GM12864 (cell line): ENCODE measurements at places on chromosomes 2 and 18.

GRCh38 chr2:126837966-126838715, 60.5 kb upstream of the TEX51 start:
- no peak for DNase-seq

- DNase-seq, result no peak
Observed at GRCh38 chr2:28748176-28748575, 3.5 kb upstream of the PPP1CB start.

DNA sequence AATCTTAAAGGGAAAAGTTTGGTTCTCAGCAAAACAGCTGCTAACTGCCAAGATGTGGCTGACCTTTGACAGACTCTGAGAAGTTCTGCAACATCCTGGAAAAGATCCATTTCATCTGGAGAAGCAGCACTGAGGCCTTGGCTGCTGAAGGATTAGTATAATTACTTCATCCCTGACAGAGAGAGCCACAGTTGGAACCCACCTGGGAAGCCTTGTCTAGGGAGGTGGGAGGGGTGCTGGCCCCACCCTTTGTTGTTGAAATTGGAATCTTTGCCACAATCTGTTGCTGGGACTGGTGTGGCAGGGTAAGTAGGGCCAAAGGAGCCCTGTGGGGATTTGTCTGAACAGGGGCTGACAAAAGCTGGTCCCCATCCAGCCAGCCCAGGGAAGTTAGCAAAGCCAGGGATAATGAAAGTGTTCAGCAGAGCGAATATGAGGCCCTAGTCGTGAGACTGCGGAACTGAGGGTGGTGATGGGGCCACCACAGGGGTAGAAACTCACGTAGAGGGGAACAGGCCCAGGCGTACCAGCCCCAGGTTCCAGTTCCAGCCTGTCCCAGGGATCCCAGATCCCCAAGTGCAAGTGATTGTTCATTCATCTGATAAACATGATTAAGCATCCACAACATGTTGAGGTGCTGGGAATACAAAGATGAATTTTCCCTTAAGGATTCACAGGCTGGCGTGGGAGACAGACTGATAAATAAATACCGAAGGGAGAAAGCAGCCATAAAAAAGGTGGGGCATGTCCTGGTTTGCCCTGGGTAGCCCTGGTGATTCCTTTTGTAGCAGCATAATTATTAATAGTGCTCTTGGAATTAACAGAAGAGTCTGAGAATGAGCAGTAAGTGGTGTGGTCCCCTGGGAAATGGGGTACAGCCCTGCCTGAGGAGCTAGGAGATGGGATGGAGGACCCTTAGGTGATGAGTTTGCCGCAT, 60.0 kb downstream of the MYO1B start:
- DNase-seq, result no peak

DNA sequence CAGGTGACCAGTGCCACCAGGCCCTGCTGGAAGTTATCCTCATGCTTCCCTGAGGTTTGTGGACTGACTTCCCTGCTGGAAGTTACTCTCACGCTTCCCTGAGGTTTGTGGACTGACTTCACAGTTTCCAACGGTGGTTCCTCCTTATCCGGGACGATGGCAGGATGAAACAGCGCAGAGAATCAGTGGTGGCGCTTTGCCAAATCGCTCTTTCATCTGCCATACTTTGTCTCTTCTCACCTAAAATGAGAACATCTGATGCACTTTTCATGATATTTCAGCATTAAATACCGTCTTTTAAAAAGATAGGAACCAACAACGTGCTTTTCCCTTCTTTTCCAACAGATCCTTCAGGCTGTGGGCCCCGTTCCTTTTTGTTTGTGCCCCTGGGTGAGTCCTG, 183.3 kb downstream of the LDLRAD4 start:
- no peak for DNase-seq

DNA sequence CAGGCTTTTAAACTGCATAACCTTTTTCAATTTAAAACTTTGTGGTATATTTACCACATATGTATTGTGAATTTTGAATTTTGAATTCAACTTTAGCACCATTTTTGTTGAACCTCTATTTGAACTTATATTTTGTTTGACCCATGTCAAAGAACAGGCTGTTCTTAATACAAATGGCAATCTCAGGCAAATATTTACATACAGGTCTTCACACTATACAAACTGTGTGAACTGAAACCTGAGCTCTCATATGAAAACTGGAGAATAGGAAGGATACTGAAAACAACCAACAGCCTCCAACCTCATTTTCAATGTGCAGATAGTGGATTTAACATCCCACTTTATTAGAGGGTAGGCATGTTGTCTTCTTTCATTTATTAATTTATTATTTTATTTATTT, 491.8 kb downstream of the KCNJ3 start:
- DNase-seq, result no peak

DNA sequence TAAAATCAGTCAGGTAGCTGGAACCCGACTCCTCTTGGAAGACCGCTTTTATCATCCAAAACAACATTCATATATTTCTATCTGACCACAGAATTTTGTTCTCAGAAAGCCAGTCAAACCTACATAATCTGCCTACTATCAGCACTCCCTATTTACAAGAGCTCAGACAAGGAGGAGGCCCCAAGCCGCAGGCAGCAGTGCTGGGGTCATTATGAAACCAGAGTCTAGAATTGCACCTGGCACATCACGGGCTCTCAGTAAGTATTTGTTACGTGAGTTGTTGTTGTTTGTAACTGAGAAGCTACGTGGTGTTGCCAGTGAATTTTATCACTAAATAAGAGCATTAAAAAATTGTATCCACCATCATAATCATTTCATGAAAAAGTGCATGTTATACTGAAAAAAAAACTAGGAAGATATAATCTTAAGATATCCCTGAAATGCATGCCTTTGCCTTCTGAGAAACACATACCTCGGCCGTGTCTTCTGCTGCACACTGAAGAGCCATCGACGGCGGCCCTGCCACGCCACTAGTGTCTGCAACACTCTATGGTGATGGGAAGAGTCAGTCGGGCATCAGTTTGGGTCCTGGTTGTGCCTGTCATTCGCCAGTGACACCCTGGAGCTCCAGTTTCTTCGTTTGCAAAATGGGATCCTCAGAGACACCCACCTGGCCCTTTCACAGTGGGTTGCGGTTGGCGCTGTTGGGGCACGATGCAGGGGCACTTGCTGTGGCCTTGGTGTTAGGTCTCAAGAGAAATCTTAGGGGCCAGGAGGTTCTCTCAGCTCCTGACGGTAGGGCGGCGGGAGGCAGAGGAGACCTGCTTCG, 505.9 kb downstream of the EIPR1 start:
- DNase-seq, result no peak

DNA sequence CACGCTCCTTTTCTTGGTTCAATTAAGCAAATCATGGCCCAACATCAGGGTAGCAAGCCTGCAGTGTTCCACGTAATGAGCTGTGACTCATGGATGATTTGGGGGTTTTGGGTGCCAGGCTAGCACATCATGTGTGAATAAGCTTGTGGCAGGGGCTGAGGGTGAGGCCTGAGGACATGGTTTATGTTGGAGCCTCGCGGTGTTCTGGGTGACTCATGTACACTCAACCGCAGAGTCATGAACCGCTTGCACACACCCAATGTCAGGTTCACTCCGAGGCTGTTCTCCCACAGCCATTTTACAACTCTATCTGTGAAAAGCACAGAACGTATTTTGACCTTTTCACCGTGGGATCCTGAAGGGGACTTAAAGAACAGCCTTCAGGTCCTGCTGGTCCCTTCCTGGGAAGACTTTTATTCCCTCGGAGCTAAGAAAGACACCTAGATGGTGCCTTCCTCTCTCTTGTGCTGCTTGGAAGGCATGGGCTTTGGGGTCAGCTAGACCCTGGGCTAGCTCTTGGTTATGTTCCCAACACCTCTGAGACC, 139.9 kb upstream of the ZEB2 start:
- no peak for DNase-seq

DNA sequence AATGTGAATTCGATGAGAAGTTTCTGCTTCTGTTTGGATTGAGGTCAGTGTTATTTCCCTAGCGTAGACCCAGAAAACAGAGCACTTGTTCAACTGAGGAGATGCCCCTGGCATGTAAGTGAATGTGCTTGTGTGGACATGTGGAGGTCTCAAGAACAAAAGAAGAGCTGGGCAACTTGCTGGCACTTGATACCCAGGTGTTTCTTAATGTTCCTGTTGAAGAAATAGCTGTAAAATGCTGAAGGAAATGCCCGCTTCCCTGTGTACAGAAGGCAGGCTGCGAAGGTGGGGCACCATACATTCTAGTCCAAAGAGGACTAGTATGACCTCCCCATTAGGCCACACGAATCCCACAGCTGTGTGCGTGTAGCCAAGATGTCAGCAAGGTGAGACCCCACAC, 9.8 kb upstream of the LBH start:
- DNase-seq, result no peak

DNA sequence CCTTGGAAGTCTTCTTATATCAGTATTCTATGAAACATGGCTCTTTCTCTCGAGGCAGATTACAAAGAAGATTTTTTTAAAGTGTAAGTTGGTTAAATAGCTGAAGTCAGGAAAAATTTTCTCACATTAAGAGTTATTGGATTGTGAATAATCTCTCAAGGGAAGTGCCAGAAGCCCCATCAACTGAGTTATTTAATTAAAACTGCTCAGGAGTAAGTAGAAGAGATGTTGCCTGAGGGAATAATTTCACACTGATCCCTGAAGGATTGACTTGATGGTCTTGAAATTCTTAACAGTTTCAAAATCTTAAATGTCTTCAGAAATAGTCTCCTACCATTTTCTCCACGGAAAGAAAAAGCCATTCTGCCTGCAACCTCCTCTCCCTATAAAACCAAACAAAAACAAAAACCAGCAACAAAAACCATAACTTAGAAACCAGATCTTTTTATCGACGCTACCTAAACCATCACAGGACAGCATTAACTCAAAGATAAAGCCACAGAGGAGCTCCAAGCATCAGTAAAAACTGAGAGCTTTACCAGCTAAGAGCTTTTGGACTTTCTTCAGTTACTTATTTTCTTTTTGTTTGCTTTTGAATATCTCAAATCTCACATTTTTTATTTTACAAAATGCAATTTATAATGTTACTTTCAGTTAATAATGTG, 12.9 kb downstream of the CD226 start:
- DNase-seq, result no peak

DNA sequence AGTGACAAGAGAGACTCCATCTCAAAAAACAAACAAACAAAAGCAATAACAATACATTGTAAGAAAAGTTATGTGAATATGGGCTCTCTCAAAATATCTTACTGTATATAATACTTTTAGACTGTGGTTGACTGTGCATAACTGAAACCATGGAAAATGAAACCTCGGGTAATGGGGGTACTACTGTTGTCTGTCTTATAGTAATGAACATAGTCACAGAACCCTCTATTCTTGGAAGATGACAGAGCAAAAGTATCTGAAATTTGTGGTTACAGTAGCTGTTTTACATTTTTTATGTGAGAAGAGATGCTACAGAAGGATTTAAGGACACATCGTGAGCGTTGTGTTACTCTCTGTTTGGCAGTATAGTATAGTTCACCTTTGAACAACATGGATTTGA, 60.5 kb downstream of the MAP4K4 start:
- no peak for DNase-seq

DNA sequence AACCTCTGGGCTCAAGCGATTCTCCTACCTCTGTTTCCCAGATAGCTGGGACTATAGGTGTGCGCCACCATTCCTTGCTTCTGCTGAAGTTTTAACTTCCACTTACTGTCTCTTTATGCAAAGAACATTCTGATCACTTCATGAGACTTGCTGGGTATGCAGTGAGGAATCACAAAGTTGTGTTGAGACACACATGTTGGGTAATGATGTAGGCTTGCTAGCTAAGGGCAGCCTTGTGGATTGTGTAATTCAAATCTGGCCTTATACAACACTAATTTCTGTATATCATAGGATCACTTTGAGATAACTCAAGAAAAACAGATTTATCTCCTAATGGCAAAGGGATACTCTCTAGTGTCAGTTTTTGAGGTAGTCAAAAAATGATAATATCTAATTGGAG, 24.2 kb downstream of the XRCC5 start:
- no peak for DNase-seq
